ENCODE measurements at places on chromosomes 5 and 9.

GRCh38 chr9:133534346-133535291 lies at the start of gene ADAMTSL2:
ADAMTSL2 (plus strand) TSS chr9:133534704; CDS start chr9:133536713, 2,009 bp downstream.
- DNase-seq, result peak; percentile 36

GRCh38 chr5:172321593-172321992 lies 38.0 kb upstream of the UBTD2 start:
- no peak for DNase-seq

GRCh38 chr5:143645356-143645755 lies 166.6 kb upstream of the HMHB1 start:
- DNase-seq, result no peak

DNA sequence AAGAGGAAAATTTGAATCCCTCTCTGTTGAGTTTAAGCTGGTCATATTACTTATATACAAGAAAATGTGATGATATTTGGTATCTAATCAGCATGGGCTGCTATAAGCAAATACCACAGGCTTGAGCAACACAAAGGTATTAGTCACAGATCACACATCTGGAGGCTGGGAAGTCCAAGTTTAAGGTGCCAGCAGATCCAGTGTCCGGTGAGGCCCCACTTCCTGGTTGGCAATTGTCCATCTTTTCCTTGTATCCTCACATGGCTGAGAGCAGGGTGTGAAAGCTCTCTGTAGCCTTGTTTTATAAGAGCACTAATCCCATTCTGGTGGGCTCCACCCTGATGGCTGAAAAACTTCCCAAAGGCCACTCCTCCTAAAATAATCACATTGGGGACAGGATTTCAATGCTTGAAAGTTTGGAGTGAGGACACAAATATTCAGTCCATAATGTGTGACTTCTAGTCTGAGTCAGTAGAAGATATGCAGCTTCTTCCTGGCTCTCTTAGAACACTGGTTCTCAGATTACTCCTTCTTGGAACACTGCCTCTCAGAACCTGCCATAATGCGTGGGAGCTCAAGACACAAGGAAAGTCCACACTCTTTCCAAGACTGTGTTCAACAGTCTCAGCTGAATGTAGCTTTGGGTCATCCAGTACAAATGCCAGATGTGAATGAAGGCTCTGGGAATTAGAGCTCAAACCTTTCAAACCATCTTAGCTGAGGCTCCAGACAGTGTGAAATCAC lies 124.1 kb downstream of the PRDM9 start:
- no peak for DNase-seq

DNA sequence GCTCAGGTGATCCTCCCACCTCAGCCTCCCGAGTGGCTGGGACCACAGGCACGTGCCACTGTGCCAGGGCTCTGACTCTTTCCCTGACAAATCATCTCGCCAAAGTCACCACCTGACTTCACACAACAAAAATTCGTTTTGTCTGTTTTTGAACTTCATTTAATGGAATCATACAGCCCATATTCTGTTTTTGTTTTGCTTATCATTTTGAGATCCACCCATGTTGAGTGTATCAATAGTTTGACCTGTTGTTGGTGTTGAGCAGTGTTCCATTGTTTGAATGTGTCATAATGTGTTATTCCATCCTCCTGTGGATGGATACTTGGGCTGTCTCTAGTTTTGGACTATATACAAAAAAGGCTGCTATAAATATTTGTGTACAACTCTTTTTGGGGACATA lies 6.9 kb upstream of the UBE2D2 start:
- no peak for DNase-seq

GRCh38 chr9:72441848-72442607 lies 77.0 kb upstream of the ZFAND5 start:
- no peak for DNase-seq

DNA sequence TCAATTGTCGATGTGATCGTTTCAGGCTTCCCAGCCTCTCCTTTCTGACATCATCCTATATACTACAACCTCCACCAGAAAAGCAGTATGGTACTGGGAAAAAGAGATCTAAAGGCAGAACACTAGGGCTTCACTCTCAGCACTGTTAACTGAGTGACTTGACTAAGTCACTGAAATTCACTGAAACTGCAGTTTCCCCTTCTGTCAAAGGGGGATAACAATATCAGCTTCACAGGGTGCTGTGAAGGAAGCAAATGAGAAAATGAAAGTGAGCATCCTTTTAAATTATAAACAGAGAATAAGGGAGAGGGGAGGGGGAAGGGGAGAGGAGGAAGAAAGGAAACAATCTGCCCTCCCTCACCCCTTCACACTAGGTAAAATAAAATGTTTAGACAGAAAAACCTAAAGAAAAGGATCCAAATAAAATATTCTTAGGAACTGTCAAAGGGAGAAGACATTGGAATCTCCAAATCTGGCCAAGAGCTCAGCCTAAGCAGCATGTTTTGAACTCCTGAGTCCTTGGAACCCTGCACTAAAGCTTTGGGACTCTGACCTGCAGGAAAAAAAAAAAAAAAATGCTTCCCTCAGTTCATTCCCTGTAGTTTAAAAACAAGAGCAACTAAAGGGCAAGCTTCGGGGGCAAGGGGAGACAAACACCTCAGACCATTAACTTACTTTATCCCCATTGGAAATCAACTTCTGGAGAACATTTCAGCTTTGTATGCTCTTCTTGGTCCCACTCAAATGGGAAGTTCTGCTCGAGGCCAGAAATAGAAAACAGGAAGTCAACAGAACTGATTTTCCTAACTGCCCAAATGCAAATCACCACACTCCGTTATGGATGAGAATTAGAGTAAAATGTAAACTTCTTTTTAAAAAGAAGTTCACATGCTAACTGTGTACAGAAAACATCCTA lies 178.3 kb downstream of the DEPDC1B start:
- DNase-seq, result no peak

DNA sequence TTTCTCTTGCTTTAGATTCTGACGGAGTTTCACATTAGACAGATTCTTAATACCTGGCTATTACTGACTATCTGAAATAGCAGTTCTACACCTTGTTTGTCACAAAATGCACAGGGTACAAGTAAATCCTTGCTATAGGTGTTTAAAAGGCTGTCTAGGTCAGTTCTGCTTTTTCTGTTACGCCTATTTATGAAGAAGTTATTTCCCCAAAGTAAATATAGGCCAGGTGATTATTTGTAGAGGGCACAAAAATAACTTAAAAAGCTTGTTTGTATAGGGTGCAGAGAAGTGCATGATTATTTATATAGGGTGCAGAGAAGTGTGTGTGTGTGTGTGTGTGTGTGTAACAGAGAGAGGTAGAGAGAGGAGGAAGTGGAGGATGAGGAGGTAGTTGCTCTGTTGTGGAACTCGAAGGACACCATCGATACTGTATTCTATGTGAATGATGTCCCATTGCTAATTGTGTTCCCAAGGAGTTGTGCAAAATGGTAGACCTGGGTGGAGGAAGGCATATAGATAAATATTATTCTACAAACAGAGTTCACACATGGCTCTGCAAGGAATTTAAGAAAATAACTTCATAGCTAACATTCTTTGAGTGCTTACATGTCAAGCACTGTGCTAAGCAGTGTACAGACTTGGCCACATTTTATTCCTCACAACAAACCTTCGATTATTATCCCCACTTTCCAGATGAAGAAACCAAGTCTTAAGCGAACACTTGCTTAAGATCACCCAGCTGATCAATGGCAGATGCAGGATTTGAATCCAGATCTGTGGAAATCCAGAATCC lies 96.3 kb upstream of the EQTN start:
- DNase-seq, result no peak

DNA sequence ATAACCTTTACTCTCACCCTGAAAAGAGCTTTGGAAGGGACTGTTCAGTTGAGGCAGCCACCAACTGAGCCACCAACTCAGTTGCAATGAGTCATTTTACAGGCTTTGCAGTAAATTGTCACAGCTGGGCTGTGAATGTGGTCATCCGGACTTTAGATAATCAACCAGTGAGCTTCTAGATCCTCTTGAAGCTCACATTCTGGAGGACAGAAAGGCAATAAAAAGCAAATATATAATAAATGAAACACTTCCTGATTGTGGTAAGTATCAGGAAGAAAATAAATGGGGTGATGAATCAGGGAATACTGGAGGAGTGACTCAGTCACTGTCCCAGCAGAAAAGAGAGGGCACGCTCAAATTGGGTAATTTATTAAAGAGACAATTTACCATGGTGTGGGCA lies 13.2 kb upstream of the C5orf58 start:
- no peak for DNase-seq

- DNase-seq, result no peak
Measured at GRCh38 chr5:107874795-107875194, 204.1 kb upstream of the EFNA5 start.

GRCh38 chr5:97635553-97635952 lies 452.5 kb upstream of the RIOK2 start:
- no peak for DNase-seq

GRCh38 chr5:123116058-123116457 lies 27.0 kb downstream of the PRDM6 start:
- DNase-seq, result no peak

DNA sequence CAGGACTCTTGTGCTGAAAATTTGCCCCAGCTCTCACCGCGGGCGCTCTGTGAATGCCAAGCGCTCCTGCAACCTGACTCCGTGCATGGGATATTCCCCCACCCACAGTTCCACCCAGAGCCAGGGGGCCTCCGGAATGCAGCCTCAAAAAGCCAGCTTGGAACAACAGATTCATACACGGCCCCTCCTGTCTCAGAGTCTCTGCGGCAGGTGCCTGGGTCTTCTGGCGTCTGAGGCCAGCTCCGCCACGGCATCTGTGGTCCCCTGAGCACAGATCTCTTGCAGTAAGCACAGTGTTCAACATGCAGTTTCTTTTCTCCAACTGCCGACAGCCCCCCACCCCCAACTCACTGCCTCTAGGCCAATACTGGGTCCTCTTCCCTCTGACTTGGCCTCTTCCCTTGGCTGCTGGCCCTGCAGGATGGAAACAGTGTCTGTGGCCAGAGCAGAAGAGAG lies 355.7 kb upstream of the IRX2 start:
- no peak for DNase-seq

DNA sequence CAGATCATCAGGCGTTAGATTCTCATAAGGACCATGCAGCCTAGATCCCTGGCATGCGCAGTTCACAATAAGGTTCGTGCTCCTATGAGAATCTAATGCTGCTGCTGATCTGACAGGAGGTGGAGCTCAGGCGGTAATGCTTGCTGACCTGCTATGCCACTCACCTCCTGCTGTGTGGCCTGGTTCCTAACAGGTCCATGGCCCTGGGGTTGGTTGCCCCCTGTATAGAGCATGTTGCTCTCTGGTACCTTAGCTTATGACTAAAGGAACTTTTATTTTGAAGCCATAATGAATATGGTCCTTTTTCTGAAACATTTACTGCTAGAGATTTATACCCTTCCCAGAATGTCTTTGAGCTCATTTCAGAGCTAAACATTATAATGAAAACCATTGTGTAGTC lies 3.1 kb downstream of the MAN2A1 start:
- no peak for DNase-seq

DNA sequence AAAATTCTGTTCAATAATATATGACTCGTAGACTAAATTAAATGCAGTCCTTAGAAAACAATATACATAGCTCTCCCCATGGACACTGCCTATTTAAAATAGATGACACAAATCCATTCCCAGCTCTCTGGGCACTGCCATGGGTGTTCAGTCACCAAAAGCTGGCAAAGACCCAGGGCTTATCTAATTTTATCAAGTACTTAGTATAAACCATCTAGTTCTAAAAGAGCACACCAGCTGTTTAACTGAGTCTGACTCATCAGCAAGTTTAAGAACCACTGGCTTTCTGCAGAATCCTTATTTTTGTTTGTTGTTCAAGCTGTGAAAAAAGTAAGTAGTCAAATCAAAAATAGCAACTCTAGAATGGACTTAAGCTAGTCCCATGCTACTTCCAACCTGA lies 107.6 kb downstream of the PLPP1 start:
- no peak for DNase-seq

DNA sequence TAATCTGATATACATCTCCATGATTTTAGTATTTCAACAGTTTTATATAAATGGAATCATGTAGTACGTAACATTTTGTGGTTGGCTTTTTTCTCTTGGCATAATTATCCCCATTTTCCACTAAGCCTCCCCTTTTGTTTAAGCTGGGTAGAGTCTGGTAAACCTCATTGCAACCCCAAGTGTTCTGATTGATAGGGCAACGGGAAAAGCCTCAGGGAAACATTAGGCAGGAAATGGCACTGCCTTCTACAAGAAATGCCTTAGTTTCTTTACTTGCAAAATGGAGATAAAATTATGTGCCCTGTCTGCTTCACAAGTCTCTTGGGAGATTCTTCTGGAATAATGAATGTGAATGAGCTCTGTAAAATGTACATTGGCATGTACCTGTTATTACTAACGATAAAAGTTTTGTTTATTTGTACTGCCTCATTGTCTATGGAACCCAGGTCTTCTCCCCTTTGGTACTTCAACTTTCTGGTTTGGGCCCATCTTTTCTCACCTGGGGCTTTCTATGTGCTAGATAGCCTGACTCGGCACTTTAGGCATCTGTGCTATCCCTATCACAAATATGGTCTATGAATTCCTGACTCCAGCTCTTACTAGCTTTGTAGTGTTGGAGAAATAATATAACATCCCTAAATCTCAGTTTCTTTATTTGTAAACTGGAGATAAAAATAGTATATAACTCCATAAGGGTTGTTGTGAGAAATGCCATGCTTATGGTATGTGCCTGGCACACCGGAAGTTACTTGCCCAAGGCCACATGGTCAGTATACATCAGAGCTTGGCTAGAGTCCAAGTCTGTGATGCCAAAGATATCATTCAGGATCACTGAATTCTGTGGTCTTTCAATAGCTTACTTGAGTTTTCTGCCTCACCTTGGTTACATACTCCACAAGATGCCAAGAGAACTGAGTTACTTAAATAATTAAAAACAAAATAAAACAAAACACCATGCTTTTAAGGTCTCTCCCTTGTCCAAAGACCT lies 48.2 kb upstream of the ZNF169 start:
- DNase-seq, result no peak

GRCh38 chr5:90902651-90903386 lies 344.2 kb downstream of the ADGRV1 start:
- no peak for DNase-seq

GRCh38 chr9:122865300-122865699 lies 36.9 kb upstream of the PDCL start:
- no peak for DNase-seq

- no peak for DNase-seq
Measured at GRCh38 chr5:14937254-14937653, 65.7 kb upstream of the ANKH start.

GRCh38 chr5:124824637-124825158 lies 78.3 kb upstream of the ZNF608 start:
- no peak for DNase-seq

DNA sequence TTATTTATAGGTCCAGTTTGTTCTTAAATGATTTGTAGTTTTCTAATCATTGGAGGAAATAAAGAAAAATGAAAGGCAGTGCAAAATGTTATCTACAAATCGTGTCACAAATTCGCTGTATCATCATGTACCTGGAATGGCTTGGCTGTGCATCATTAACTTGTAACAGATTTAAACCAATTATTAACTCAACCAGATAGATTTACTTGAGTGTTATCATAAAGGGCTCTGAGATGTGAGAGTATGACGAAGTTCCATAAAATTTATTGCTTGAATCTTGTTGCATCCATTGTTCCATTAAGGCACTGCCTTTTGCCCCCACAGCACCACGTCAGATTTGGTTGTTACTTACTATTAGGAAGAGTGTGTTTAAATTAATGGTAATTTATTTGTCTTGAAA lies 23.5 kb downstream of the PCSK5 start:
- DNase-seq, result no peak

All from stimulated activated CD4-positive, alpha-beta T cell treated with anti-CD3 and anti-CD28 coated beads, TNF-alpha, amount 100 ng/mL, for 1 hour (primary cell).